ENCODE measurements at places on chromosomes 1 and 21.

GRCh38 chr1:155320252-155320651 lies 442 bp upstream of the RUSC1 start:
- DNase-seq, result no peak

GRCh38 chr21:33393348-33393747 lies 9.9 kb upstream of the IFNGR2 start:
- DNase-seq, result no peak

DNA sequence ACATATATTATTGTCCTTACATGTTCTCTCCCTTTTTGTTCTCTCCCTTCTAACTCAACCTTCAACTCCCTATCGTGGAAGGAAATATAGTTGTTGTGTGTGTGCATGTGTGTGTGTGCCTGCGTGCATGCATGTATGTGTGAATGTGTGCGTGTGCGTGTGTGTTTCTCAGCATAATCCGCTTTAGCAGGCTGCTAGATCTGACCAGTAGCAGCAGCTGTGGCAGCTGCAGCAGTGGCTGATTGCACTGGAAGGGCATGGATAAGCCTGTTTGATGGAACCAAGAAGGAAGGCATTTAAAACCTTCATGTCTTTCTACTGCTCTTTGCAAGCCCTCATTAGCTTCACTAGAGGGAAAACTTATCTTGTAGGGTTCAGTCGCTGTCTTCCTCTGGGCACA lies 65.6 kb upstream of the IRF2BP2 start:
- no peak for DNase-seq

DNA sequence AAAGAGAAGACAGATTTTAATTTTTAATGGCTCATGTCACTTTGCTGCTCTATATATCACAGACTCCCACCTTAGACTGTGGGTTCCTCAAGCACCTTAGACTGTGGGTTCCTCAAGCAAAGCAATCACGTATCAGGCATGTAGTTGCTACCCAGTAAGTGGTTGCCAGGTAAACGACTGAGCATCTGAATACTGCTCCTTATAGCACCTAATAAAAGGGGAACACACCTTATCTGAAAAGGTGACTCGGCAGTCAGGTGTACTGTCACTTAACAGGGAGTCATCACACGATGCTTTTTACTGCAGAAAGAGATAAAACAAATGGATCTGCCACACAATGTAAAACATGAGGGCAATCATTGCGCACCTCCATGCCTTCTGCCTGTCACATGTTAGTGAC lies 92.5 kb upstream of the LPGAT1 start:
- DNase-seq, result no peak

DNA sequence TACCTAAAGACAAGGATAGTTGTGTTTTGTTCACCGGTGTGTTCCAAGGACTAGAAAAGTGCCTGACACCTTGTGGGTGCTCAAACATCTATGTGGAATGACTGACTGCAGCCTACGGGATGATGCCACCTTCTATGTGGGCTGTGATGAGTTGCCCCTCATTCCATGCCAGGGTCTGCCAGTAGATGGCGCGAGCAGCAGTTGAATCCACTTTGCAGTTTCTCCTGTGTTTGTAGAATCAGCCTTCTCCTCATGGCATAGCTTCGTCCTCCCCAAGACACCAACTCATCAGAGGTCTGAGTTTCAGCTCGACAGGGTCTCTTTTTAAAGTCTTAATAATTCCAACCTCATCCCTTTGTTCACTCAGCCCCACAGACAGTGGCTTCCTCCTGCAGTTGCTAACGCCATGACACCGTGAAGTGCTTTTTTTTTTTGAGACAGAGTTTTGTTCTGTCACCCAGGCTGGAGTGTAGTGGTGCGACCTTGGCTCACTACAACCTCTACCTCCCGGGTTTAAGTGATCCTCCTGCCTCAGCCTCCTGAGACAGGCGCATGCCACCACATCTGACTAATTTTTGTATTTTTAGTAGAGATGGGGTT lies 133.7 kb downstream of the CAPN8 start:
- DNase-seq, result peak; percentile 13

- no peak for DNase-seq
Measured at GRCh38 chr1:8091691-8092090, 65.6 kb upstream of the ERRFI1 start.

- DNase-seq, result no peak
Measured at GRCh38 chr21:44442266-44443125, 12.8 kb upstream of the LRRC3 start.

DNA sequence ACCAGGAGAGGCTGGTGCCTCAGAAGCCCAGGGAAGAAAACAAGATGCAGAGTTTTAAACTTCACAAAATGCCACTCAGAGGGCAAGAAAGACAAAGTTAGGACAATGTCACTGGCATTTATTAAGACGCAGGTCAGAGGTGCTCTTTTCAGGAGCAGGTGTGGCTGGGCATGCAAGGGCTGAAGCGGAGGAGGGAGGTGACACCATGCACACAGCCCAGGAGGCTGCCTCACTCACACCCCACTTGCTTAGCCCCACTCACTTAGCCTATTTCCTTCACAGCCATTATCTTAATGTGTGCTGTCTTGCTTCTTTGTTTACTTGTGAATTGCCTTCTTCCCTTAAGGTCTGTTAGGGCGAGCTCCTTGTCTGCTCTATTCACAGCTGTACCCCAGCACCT lies 17.2 kb downstream of the HIVEP3 start:
- DNase-seq, result no peak

DNA sequence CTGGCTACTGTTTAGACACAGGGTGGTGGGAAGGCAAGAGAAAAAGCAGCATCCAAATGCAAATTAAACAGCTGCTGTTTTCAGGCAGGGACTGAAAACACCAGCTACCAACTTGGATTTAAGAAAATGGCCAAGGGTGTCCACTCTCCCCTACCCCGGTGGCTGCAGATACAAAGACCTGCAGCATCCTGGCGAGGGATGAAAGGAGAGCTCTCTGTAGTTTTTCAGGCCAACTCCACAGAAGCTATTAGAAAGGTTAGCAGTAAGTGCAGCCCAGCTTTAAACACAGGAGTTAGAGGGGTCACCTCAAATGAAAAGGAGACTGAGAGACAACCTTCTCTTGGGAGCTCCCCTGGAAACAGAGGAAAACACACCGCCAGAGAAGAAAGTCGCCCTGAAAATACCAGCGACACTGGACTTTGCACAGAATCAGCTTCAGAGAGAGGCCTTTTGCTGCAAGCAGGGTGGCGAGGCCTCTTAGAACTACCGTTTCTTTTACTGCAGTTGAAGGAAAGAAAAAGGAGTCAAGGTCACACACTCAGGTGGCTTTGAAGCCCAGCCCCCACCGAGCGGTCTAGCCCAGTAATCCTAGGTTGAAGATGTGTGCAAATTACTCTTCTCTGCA lies 74.4 kb upstream of the TIAM1 start:
- no peak for DNase-seq

All from activated CD8-positive, alpha-beta memory T cell treated with anti-CD3 and anti-CD28 coated beads for 1 hour (primary cell).